ENCODE measurements at places on chromosomes 7 and 10.

DNA sequence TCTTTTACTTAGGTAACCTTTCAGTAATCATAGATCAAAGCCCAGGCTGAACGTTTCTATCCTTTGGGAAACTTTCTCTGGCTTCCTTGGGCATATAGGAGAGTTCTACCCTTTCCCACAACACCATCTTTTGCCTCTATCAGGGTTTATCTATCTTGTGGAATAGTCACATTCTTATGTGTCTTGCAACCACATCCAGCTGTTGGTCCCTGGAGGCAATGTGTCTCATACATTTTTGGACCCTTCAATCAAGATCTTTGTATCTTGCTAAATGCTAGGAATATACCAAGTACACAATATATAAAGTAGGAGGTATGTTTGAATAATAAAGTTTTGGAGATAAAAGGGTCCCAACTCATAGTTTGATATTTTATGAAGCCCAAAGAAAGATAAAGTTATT is 121.7 kb downstream of the RNLS start:
- no peak for DNase-seq

- no peak for DNase-seq
These were observed 168.6 kb downstream of the MLLT10 start for GRCh38 chr10:21702633-21703111.

GRCh38 chr7:143905509-143905908 is 3.5 kb upstream of the TCAF1 start:
- peak; percentile 23 for DNase-seq

- DNase-seq, result no peak
These were observed 180.5 kb downstream of the DPP6 start for GRCh38 chr7:154232700-154233099.

DNA sequence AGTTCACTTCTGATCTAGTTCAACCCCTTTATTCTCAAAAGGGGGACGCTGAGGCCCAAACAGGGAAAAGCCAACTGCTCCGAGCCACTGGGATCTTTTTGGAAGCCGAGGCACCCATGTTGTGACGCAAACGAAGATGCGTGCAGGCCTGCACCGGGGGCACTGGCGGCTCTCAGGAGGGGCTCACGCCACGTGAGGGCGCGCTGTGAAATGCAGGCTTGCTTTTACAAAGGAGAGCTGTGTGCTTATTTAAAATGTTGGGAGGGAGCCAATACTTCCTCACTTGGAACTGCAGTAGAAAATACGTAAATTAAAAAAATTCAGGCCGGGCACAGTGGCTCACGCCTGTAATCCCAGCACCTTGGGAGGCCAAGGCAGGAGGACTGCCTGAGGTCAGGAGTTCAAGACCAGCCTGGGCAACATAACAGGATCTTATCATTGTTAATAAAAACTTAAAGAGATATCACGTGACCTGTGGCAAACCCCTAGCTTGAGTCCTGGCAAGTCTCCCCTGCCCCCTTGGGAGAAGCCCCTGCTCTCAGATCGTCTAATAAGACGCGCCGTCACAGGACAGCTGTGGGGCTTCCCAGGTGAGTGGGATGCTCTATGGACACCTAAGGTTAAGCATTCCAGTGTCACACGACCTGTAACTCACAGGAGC is 16.3 kb downstream of the BRI3 start:
- DNase-seq, result no peak

GRCh38 chr10:24915304-24915703 is 37.1 kb downstream of the PRTFDC1 start:
- no peak for DNase-seq

DNA sequence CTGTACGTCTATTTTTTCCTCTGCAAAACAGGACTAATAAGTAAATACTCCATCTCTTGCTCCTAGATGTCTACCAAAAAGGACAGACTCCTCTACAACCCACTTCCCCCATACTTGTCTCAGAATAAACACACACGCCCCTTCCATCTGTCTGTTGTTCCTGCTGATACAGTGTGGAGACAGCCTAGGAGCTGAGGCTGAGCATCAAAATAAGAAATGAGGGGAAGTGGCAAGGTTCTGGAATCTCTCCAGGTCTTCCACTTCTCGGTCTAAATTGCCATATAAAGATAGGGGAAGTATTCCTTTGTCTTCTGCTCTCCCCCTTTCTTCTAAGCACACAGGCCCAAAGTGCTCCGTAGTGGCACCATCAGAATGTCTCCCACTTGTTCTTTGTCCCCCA is 30.8 kb upstream of the VSIR start:
- DNase-seq, result no peak

DNA sequence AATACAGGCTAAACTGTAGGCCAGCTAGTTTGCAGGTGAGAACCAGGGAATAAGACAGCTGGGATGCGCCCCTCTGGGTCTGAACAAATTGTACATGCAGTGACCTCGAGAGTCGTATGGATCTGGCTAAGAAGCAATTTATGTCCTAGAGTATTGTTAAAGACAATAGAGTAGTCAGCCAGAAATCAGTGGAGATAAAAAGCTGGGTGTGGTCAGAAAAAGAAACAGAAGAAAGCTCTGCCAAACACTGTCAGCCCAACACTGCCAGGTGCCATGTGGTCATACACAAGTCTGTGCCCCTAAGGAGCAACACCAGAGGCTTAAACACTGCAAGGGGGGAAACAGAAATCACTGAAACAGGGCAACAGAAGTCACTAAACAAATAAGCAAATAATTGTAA is 62.2 kb downstream of the CNOT4 start:
- no peak for DNase-seq

GRCh38 chr10:99781734-99782429 is 558 bp upstream of the ABCC2 start:
- no peak for DNase-seq

GRCh38 chr10:112314822-112315474 is 31.7 kb downstream of the TECTB start:
- peak; percentile 35 for DNase-seq
